ENCODE measurements at places on chromosomes 4 and X.

DNA sequence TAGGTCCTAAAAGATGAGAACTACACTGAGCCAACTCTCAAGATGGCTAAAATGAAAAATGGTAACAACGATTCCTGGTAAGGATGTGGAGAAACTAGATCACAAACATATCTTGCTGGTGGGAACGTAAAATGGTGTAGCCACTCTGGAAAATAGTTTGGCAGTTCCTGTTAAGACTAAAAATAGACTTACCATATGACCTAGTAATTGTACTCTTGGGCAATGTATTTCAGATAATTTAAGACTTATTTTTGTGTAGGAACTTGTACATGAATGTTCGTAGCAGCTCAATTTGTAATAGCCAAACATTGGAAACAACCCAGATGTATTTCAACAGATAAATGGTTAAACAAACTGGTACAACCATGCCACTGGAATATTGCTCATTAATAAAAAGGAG, 106.2 kb downstream of the HDAC8 start:
- H3K4me3 ChIP-seq: no peak overlapping the region
- no peak for DNase-seq
- no peak overlapping the region for H3K27ac ChIP-seq

DNA sequence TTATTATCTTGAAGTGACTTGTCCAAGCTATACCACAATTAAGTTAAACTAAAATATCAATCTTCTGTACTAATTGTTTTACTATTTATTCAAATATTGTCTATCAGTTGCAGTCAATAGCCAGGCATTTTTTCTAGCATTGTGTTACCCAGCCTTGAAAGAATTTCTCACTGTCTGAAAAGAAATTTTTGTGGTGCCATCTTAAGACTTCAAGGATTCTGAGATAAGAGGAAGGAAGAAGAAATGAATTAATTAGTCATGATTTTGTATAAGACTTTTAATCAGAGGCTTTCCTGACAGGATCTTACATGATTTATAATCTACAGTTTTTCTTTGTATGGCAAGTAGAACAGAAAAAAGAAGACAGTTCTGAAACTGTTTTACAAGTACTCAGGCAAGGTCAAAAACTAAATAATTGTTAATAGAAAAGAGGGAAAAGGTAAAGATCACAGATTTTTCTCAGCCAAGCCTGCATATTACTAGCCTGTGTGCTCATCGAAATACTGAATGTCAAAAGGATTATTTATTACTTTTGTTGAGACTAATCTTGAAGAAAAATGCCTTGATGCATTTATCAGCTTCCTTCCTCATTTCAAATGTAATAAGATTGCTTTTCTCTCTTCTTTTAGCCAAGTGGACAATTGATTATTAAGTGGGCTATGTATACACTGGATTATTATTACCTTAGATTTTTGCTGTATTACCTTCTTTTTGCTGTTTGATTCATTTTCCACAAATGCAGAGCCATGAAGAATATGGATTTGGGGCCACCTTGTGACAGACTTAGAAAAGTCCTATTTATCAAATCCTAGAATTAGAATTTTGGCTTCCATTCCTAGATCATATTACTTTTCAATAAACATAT, 53.8 kb downstream of the CXCL1 start:
- no peaks in the 10 kb centered on the region for H3K27me3 ChIP-seq
- H3K4me3 ChIP-seq: no peak overlapping the region
- H3K36me3 ChIP-seq: no peaks in the 10 kb centered on the region
- no peaks in the 10 kb centered on the region for H3K4me1 ChIP-seq

GRCh38 chrX:110414273-110414672, 55.6 kb downstream of the RTL9 start:
- no peaks in the 10 kb centered on the region for H3K4me1 ChIP-seq
- no peak overlapping the region for H3K4me3 ChIP-seq
- DNase-seq: no peak
- H3K27ac ChIP-seq: no peak overlapping the region
- peaks cover 4% of the 10 kb centered on the region for H3K27me3 ChIP-seq
- H3K36me3 ChIP-seq: no peaks in the 10 kb centered on the region

- H3K4me1 ChIP-seq: no peaks in the 10 kb centered on the region
- H3K36me3 ChIP-seq: no peaks in the 10 kb centered on the region
- H3K4me3 ChIP-seq: no peak overlapping the region
- H3K27me3 ChIP-seq: no peaks in the 10 kb centered on the region
- no peak overlapping the region for H3K27ac ChIP-seq
- no peak for DNase-seq
These were observed 24.8 kb upstream of the ACSL1 start for GRCh38 chr4:184850431-184851199.

GRCh38 chr4:146643812-146644401, 5.2 kb downstream of the POU4F2 start:
- H3K27ac ChIP-seq: no peak overlapping the region
- H3K4me1 ChIP-seq: no peaks in the 10 kb centered on the region
- no peak overlapping the region for H3K4me3 ChIP-seq
- H3K27me3 ChIP-seq: peaks cover 50% of the 10 kb centered on the region
- H3K36me3 ChIP-seq: no peaks in the 10 kb centered on the region

- DNase-seq: no peak
- no peak overlapping the region for H3K4me3 ChIP-seq
- H3K4me1 ChIP-seq: peaks cover 6% of the 10 kb centered on the region
- peaks cover 2% of the 10 kb centered on the region for H3K27me3 ChIP-seq
- no peaks in the 10 kb centered on the region for H3K36me3 ChIP-seq
These were observed 12.6 kb downstream of the CA5B start for GRCh38 chrX:15750611-15751154.

- no peaks in the 10 kb centered on the region for H3K27me3 ChIP-seq
- no peak overlapping the region for H3K4me3 ChIP-seq
- peaks cover 2% of the 10 kb centered on the region for H3K4me1 ChIP-seq
- no peak overlapping the region for H3K27ac ChIP-seq
- DNase-seq: no peak
- no peaks in the 10 kb centered on the region for H3K36me3 ChIP-seq
These were observed 28.9 kb downstream of the CYTL1 start for GRCh38 chr4:4990329-4990728.

GRCh38 chr4:7487998-7488671, 53.4 kb upstream of the PSAPL1 start:
- H3K36me3 ChIP-seq: no peaks in the 10 kb centered on the region
- H3K4me3 ChIP-seq: no peak overlapping the region
- no peaks in the 10 kb centered on the region for H3K27me3 ChIP-seq
- no peaks in the 10 kb centered on the region for H3K4me1 ChIP-seq

GRCh38 chr4:168674866-168675265, 178.0 kb downstream of the PALLD start:
- no peaks in the 10 kb centered on the region for H3K27me3 ChIP-seq
- no peak overlapping the region for H3K27ac ChIP-seq
- peak; percentile 62 for DNase-seq
- no peaks in the 10 kb centered on the region for H3K4me1 ChIP-seq
- H3K4me3 ChIP-seq: no peak overlapping the region

DNA sequence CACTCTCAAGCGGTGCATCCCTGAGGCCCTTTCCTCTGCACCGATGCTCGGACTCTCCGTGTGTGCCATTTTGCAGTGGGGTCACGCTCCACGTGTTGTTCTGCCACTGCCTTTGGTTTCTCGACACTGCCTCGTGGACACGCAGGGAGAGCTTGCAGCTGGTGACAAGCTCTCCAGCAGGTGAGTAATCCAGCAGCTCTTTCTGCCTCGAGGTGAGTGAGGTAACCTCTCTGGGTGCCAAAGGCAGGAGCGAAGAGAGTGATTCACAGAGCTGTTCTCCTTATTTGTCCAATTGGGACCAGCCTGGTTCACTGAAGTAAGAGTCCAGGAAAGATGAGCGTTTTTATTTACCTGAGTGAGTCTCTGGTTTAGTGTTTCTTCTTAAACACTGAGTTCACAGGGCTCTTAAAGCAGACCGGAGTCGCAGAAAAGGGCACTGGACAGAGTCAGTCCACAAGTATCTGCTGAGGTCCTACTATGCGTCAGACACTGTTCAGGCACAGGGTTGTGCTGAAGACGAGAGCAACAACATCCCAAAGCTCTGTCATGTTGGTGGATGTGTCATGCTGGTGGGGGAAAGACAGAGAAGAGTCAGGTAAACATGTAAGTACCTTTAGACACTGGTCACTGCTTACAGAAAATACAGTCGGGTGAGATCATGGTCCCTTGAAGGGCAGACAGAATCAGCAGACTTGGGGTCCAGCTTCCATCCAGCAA, 61.8 kb downstream of the FHDC1 start:
- H3K27ac ChIP-seq: no peak overlapping the region
- no peak for DNase-seq
- H3K36me3 ChIP-seq: no peaks in the 10 kb centered on the region
- H3K4me3 ChIP-seq: no peak overlapping the region
- no peaks in the 10 kb centered on the region for H3K4me1 ChIP-seq

- H3K27me3 ChIP-seq: no peaks in the 10 kb centered on the region
- H3K27ac ChIP-seq: no peak overlapping the region
- no peak for DNase-seq
- H3K4me3 ChIP-seq: no peak overlapping the region
These were observed 108.1 kb downstream of the RAP1GDS1 start for GRCh38 chr4:98369322-98369721.

DNA sequence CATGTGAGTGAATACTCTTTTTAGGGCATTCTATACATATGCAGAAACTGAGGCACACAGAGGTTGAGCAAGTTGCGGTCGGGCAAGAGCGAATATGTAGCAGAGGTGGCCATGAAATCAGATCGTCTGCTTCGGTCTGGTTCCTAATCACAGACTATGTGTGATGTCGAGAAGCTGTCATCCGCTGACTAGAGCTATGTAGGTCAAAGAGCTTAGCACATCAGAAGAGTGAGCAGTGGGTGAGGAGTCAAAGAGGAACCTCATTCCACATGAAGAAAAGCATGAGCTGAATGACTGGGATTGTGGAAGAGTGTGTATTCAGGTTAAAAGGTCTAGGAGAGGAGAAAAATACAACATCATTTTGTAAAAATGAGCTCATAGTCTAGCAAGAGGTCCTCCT, 19.0 kb downstream of the GAB3 start:
- H3K36me3 ChIP-seq: no peaks in the 10 kb centered on the region
- H3K27me3 ChIP-seq: no peaks in the 10 kb centered on the region
- H3K4me1 ChIP-seq: peaks cover 28% of the 10 kb centered on the region
- no peak overlapping the region for H3K27ac ChIP-seq
- no peak for DNase-seq
- H3K4me3 ChIP-seq: no peak overlapping the region

GRCh38 chr4:55407119-55407518, 11.4 kb downstream of the TMEM165 start:
- no peaks in the 10 kb centered on the region for H3K27me3 ChIP-seq
- no peak for DNase-seq
- H3K27ac ChIP-seq: no peak overlapping the region
- no peak overlapping the region for H3K4me3 ChIP-seq
- H3K36me3 ChIP-seq: no peaks in the 10 kb centered on the region

- no peaks in the 10 kb centered on the region for H3K4me1 ChIP-seq
- H3K36me3 ChIP-seq: no peaks in the 10 kb centered on the region
- H3K27ac ChIP-seq: no peak overlapping the region
These were observed 14.7 kb upstream of the EPGN start for GRCh38 chr4:74293558-74293957.

DNA sequence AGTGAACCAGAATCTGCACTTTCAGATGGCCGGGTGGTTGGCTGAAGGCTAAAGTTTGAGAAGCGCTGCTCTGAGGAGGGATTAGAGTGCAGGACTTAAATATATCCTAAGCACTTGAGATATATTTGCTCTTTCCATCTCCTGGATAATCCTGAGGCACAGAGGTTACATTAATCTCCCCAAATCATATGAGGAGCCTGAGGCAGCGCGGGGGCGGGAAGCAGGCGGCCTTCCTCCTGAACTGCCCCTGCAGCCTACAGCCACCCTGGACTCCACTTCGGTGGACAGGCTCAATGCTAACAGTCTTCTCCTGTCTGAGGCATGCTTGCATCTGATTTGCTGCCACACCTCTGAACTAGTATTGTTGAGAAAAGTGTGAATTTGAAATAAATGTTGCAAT, 72.5 kb downstream of the AFAP1 start:
- no peaks in the 10 kb centered on the region for H3K36me3 ChIP-seq
- H3K27ac ChIP-seq: no peak overlapping the region
- H3K4me3 ChIP-seq: no peak overlapping the region
- peaks cover 2% of the 10 kb centered on the region for H3K4me1 ChIP-seq

GRCh38 chrX:39577985-39578869, 519.5 kb downstream of the BCOR start:
- no peak overlapping the region for H3K4me3 ChIP-seq
- H3K4me1 ChIP-seq: no peaks in the 10 kb centered on the region
- H3K27me3 ChIP-seq: peaks cover 2% of the 10 kb centered on the region
- peak; percentile 80 for DNase-seq
- no peaks in the 10 kb centered on the region for H3K36me3 ChIP-seq
- no peak overlapping the region for H3K27ac ChIP-seq

DNA sequence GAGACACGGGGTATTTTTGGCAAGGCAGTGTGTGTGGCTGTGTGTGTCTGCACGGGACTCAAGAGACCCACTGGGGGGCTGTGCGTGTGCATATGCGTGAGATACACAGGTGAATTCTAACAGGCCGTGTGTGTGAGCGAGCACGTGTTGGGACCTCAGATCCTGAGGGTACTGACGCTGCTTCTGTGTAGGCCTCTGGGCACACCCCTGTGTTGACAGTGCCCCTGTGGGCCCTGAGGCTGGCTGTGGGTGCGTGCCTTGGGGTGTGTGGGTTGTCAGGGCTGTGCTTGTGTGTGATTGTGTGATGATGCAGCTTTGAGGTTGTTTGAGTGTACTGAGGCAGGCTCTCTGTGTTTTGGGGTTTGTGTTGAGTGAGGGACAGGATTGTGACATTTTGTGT, 13.9 kb downstream of the FOXP3 start:
- H3K4me1 ChIP-seq: no peaks in the 10 kb centered on the region
- no peaks in the 10 kb centered on the region for H3K27me3 ChIP-seq
- no peak for DNase-seq
- H3K36me3 ChIP-seq: peaks cover 4% of the 10 kb centered on the region
- H3K27ac ChIP-seq: no peak overlapping the region

- no peak for DNase-seq
- no peaks in the 10 kb centered on the region for H3K4me1 ChIP-seq
- no peaks in the 10 kb centered on the region for H3K27me3 ChIP-seq
- no peak overlapping the region for H3K27ac ChIP-seq
- H3K36me3 ChIP-seq: no peaks in the 10 kb centered on the region
- H3K4me3 ChIP-seq: no peak overlapping the region
These were observed 61.1 kb upstream of the ARSJ start for GRCh38 chr4:114040319-114041116.

DNA sequence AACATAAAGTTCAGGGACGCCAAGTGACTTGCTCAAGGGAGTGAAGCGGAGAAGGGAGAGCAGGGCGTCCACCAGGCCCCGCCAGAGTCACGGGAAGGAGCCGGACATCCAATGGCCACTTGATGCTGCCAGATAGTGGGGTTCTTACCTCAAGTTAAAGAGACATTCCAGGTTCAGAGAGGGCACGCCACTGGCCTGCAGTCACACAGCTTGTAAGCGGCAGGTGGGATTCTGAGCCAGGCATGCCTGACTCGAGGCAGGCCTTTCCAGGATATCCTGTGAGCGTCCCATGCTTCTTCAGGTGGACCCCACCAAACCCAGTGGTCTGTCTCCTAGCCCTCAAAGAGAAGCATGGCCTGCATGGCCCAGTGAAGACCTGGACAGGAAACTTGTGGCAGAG, 2.4 kb downstream of the MAN2B2 start:
- peaks cover 12% of the 10 kb centered on the region for H3K4me1 ChIP-seq
- peaks cover 16% of the 10 kb centered on the region for H3K36me3 ChIP-seq
- DNase-seq: no peak
- no peak overlapping the region for H3K27ac ChIP-seq
- no peak overlapping the region for H3K4me3 ChIP-seq

GRCh38 chrX:9310616-9311015, 154.2 kb upstream of the TBL1X start:
- no peaks in the 10 kb centered on the region for H3K36me3 ChIP-seq
- no peak overlapping the region for H3K4me3 ChIP-seq

Data from kidney (tissue), 22 donors.